ENCODE measurements at places on chromosomes 11 and 22. TPM values are rescaled to one million over a fixed set of nuclear protein-coding genes. Genes with fewer than 3 reads are reported as not detected.

MRGPRG gene
- total RNA-seq = not detected

ANO9 gene
- total RNA-seq = 1.1 TPM

CD3D gene
- total RNA-seq = not detected

BBS1 gene
- 8.7 TPM for total RNA-seq

LDHAL6A gene
- not detected for total RNA-seq

CST6 gene
- not detected for total RNA-seq

CRYBB3 gene
- not detected for total RNA-seq

TEX54 gene
- not detected for total RNA-seq

DBX1 gene
- total RNA-seq = not detected

MS4A12 gene
- not detected for total RNA-seq

SMCO4 gene
- 16.1 TPM for total RNA-seq

CLMP gene
- 24.7 TPM for total RNA-seq

OPCML gene
- not detected for total RNA-seq

KRTAP5-1 gene
- total RNA-seq = not detected

PHF21B gene
- 1.1 TPM for total RNA-seq

TSSK2 gene
- total RNA-seq = not detected

ZC3H12C gene
- total RNA-seq = 7.9 TPM

RNF215 gene
- total RNA-seq = 19.7 TPM

FAM181B gene
- 0.05 TPM for total RNA-seq

APOL5 gene
- total RNA-seq = not detected

ELMOD1 gene
- 0.34 TPM for total RNA-seq

HBG1 gene
- not detected for total RNA-seq

TKFC gene
- 74.5 TPM for total RNA-seq

AGBL2 gene
- total RNA-seq = 1.4 TPM

FADD gene
- total RNA-seq = 73.0 TPM

OR52I1 gene
- not detected for total RNA-seq

SMIM38 gene
- total RNA-seq = not detected

ME3 gene
- total RNA-seq = 16.9 TPM

SLC22A9 gene
- not detected for total RNA-seq

JHY gene
- 3.8 TPM for total RNA-seq

YPEL1 gene
- total RNA-seq = 0.08 TPM

CCDC116 gene
- not detected for total RNA-seq

OR4A16 gene
- not detected for total RNA-seq

A4GALT gene
- 13.4 TPM for total RNA-seq

ATP5MG gene
- 175 TPM for total RNA-seq

All from A549 treated with DMSO at 1 μM for 4 hours (cell line).